ENCODE measurements at places on chromosomes 11 and 22.

DNA sequence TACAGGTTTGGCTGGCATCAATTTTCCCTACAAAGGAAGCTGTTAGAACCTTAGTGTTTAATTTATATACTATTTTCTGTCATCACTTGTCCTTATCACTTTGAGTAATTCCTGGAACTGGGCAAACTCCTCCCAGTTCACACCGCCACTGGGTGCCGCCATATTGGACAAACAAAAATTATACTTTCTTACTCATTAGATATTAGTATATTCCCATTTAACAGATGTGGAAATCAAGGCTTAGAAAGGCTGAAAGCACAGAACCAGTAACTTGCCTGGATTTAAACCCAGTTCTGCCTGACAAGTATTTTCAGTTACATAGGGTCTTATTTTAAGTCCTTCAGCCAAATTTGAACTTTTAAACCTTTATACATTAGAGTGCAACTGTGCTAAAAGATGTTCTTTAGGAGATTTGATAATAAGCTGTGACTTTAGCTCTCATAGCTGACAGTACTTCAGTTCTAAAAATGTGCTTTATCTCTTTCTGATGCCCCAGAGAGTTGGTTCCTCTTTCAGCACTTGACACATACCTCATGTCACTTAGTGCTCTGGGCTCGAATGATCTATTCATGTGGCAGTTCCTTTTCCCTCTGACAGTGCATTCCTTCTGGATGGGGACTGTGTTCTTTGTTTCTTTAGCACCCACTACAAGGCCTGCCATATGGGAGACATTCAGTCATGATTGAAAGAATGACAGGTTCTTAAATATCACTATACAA, 25.4 kb downstream of the COA4 start:
- no peak for DNase-seq

GRCh38 chr11:122743949-122744348, 88.4 kb downstream of the UBASH3B start:
- DNase-seq, result no peak

DNA sequence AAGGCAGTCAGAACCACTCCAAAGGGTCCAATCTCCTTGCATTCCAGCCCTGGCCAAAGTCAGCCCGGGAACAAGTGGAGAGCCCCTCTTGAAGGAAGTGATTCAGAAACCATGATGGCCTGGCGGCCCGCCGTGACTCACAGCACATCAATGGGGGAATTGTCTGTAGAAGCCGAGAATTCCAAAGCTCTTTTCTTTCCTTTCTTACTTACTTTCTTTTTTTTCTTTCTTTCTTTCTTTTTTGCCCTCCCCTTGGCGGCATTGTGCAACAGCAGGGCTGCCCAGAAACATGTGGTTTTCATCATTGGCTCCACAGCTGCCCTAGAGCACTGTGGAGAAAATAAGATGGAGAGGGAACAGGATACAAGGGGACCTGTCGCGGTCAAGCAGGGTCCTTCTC, 140.2 kb upstream of the TIMP3 start:
- peak; percentile 91 for DNase-seq

DNA sequence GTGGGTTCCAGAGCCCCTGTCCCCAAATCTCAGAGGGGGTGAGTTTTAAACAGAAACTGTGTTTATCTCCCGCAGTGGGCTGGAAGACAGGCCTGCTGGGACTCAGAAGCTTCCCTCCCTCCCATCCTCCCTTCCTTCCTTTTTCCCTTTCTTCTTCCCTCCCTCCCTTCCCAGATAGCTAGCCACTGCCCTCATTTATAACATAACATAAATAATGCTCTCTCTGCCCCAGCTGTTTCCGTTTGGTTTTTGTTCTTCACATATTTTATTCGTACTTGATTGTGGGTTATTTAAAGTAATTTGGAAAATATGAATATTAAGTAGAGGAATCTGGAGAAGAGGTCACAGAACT, 140.9 kb downstream of the TEAD1 start:
- DNase-seq, result no peak

- DNase-seq, result no peak
These were observed 21.5 kb downstream of the TCF20 start for GRCh38 chr22:42248995-42249394.

DNA sequence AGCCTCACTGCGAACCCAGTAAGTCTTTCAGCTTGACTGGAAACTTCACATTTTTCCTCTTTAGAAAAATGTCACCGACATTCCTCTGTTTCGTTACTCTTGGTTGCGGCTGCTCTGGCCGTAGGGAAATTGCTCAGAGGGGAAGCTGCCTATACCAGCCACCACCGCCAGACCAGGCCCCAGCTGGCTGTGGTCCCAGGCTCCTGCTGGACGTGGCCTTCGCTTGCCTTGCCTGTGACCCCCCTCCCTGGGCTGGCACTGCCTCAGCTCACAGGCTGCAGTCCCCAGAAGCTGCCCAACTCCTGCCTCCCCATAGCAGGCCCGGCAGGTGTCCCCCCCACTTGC, 197.8 kb downstream of the MN1 start:
- no peak for DNase-seq

GRCh38 chr11:72773291-72773690, 20.6 kb downstream of the STARD10 start:
- DNase-seq, result peak; percentile 86

DNA sequence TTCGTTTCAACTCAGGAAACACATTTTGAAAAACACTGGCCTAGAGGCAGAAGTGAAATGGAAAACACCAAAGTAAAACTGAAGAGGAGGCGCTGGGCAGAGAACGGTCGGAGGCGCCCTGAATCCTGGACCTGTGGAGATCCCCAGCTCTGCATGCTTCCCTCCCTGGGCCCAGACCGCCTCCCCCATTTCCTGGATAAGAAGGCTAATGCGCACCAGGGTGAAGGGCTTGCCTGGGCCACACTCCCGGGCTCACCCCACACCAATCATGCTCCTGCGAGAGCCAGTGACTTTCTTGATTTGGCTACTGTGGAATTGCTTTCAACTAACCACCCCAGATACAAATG, 167.1 kb downstream of the CRYBB2 start:
- no peak for DNase-seq

DNA sequence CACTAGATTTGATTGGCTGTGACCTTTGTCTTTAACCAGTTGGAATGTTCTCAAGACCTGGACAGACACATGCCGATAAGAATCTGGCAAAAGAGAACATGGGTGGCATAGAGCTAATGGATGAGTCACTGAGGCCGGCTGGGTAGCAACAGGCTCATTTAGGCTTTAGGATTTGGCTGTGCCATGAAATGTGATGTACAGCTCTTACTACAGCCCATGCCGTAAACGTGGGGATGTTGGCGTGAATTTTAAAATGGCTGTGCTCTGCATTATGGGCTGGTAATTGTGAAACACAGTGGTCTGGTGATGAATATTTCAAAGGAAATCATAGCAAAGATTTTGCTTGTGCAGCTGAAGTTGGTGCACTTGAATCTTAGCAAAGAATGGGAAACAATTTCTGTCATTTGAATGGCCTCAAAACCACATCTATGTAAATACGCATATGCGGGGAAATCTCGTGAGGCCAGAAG, 332.4 kb downstream of the TBC1D22A start:
- peak; percentile 33 for DNase-seq

- DNase-seq, result no peak
These were observed 4.3 kb downstream of the LRFN4 start for GRCh38 chr11:66861038-66861773.

DNA sequence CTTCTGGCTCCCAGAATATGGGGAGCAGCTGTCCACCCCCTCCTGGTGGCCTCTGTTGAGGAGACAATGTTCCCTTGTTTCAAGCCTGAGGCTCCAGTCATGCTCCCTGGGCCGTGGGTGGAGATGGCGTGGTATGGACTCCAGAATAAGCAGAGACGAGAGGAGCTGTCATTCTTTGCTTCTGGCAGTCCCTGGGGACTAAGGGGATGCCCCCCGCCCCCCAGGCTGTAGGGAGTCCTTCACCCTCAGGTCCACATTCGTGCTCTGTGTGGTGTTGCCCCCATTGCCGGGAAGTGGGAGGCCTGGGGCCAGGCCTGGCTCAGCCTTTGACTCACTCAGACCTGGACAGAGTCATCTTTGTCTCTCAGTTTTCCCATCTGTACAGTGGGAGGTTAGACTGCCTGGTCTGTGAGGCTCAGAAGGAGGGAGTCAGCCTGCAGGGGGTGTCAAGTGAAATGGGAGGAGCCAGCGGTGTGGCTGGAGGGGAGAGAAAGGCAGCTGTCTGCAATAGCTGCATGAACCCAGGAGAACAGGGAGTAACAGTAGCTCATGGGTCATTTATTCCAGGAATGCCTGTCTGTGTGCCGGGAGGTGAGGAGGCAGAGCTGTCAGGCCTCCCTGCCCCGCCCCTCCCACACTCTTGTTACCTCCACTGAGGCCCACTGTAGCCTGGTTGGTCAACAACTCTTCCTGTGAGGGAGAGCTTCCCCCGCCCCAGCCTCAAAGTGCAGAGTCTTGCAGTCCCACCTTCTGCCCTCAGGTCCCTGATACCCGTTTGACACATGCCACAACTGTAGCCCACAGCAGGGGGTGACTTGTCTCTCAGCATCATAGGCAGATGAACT, 6.3 kb downstream of the ARHGEF17 start:
- peak; percentile 43 for DNase-seq

GRCh38 chr22:39312410-39312809, 7.0 kb downstream of the RPL3 start:
- DNase-seq, result no peak

- DNase-seq, result peak; percentile 54
These were observed 19.5 kb upstream of the SLC22A12 start for GRCh38 chr11:64571410-64572091.

- peak; percentile 61 for DNase-seq
These were observed 18.9 kb downstream of the LIMK2 start for GRCh38 chr22:31230871-31231621.

DNA sequence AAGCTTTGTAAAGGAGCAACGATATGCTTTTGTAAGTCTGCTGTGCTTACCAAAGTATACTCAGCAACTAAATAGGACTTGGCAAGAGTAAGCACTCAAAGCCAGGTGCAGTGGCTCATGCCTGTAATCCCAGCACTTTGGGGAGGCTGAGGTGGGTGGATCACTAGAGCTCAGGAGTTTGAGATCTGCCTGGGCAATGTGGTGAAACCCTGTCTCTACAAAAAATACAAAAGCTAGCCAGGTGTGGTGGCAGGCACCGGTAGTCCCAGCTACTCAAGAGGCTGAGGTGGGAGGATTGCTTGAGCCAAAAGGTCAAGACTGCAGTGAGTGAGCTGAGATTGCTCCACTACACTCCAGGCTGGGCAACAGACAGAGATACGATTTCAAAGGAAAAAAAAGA, 67.5 kb downstream of the PAK1 start:
- no peak for DNase-seq

DNA sequence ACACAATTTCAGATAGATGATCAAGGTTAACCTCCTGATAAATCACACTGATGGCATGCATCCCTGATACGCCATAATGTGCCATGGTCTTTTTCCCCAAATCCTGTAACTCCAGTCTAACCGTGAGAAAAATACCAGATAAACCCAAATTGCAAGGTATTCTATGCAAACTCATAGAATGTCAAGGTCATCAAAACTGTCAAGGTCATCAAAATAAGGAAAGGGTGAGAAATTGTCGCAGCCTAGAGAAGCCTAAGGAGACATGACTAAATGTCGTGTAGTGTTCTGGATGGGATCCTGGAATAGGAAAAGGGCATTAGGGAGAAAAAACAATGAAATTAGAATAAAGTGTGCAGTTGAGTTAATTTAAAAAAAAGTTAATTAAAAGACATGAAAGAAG, 4.7 kb downstream of the TTC12 start:
- DNase-seq, result no peak

DNA sequence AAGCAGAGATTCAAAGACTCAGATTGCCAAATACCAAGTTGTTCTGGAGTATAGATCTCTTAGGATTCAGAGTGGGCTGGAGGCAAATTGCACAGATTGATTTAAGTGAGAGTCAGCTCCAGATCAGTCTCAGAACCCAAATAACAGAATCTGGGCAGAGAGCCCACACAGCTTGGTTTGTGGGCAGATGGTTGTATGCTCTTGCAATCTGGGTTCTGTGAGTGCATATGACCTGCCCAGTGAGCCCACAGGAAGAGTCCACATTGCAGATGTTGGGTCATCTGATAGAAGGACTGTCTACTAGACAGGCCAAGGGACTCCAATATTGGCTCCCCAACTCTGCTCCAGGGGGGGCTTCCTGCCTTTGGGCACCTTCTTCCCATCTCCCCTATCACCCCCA, 65.9 kb downstream of the ADAMTS15 start:
- DNase-seq, result peak; percentile 81

- DNase-seq, result no peak
These were observed 17.0 kb upstream of the OMP start for GRCh38 chr11:77085652-77086051.

DNA sequence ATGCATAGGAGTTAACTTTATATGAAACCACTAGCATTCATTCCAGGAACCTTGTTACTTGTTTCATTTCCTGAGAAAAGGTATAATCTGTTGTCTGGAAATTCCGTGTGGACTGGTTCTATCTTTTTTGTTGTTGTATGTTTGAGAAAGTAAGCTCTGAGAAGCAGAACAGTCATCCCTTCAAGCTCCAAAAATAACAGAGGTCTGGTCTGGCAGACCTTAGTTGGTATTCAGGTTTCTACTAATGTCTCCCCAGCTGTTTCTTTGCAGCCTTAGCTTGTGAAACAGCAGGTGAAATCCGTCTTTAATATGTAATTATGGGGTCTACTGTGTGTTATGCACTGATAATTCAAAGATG, 2.4 kb downstream of the RNF121 start:
- DNase-seq, result no peak

Data from fibroblast of mammary gland (primary cell).